ENCODE measurements at places on chromosomes 2 and 18.

DNA sequence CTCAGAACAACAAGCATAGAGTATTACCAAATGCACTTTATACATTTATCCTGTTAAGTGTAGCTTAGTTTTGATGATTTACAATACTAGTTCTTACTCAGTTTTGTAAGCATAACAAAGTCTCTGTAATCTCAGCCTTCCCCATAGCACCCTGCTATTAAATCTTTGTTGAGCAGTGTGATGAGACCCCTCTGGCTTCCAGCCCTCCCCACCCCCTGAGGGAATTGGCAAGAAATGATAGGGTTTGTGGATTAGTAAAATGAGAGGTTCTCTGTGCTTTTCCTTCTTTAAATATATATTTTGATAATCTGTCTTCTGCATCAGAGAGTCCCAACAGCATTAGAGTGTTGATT is 37.2 kb downstream of the ZNF521 start:
- DNase-seq: no peak

- no peak for DNase-seq
Observed at GRCh38 chr2:42071791-42072190, 24.0 kb downstream of the PKDCC start.

DNA sequence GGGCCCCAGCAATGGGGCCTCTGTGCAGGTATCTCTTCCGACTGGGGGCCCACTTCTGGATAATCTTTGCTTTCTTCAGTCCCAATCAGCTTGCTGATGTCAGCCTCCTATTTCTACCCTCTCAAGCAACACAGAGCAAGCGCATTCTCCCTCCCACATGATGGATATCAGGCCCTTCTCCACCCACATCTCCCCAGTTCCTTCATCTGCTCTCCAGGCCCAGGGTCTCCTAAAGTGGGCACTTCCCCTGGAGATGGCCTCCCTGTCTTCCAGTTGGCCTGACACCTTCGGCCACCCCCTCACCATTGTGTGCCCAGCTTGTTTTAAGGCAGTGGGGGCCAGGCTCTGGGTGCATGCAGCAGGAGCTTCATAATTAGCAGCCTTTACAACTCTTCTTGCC is 96.6 kb upstream of the MCFD2 start:
- DNase-seq: no peak

GRCh38 chr18:48777026-48777743 is 173.6 kb downstream of the SMAD7 start:
- DNase-seq: peak; percentile 24

DNA sequence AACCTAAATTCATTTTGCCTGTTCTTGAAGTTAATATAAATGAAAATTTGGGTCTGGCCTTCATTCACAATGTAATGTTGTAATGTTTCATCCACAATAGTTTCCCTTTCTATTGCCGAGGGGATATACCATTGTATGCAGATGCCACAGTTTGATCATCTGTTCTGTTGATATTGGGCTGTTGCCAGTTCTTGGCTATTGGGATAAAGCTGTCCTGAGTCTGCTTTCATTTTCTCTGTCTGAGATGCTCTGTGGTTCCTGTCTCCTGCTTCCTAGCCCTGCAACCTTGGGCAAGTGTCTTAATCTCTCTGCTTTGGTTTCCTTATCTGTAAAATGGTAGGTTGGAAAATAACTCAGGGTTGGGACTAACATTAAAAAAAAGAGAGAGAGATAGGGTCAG is 25.2 kb downstream of the B3GNT2 start:
- no peak for DNase-seq

GRCh38 chr2:228838819-228839218 is 432.3 kb downstream of the PID1 start:
- DNase-seq: no peak

GRCh38 chr18:55078303-55078932 is 119.2 kb upstream of the CCDC68 start:
- DNase-seq: no peak

- DNase-seq: no peak
Observed at GRCh38 chr2:197950724-197951123, 146.3 kb downstream of the PLCL1 start.

DNA sequence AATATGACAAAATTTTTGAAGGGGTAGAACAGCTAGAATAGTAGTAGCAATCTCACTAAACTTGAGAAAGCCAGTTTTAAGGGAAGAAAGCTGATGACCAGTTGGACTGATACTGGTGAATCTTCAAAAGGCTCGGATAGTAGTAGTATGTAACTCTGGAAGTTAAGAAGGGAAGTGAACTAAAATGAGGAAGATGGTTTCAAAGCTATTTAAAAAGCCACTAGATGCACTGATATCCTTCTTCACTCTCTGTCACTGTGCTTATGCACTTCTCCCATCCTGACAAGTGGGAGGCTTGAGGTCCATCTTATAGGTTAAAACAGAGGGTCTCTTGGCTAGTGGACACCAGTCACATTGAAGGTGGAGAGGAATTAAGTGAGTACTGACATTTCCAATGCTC is 141.1 kb downstream of the NCOA1 start:
- DNase-seq: no peak

GRCh38 chr2:55138014-55138881 is 88.0 kb upstream of the RTN4 start:
- no peak for DNase-seq

GRCh38 chr2:221853297-221853696 is 281.2 kb upstream of the EPHA4 start:
- no peak for DNase-seq

DNA sequence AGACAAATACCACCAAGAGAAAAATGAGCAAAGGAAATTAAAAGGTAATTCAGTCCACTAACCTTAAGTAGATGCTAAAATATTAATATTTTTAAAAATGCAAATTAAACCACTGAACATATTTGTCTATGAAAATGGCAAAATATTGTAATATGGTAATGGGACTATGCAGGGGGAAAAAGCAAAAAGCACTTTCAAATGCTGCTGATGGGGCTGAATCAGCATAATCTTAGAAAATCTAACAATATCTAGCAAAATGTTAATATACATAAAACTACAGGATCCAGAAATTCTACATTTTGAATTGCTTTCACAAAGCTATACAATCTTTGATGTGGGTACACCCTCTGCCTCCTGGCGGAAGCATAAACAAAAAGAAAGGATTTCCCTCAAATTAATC is 86.9 kb upstream of the DTNB start:
- no peak for DNase-seq

DNA sequence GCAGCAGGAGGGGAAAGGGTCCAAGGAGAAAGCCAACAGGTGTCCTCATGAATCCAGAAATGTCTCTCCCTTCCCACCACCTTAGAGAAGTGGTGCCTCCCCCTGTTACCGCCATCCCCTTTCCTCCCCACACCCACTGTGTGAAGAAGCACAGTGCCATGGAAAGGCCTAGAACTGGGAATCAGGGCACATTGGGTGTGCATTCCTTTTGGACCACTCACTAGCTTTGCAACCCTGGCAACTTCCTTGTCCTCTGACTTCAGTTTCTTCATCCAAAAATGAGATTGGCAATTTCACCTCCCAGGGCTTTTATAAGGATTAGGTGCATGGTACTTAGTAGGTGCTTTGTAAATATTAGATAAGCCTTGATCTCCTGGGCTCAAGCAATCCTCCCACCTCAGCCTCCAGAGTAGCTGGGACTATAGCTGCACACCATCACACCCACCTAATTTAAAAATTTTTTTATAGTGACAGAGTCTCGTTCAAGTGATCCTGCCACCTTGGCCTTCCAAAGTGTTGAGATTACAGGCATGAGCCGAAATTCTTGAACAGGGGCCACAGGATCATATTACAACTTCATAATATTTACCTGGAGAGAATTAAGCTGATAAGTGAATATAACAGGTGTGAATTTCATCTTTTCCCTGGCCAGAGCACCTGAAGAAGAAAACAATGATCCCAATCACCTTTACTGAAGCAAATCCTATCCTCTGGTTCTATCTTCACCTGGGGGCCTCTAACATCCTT is 97.9 kb upstream of the TAF1B start:
- no peak for DNase-seq

GRCh38 chr2:160289126-160289525 is 89.1 kb upstream of the ITGB6 start:
- no peak for DNase-seq

- DNase-seq: no peak
Observed at GRCh38 chr18:77529492-77530176, 280.0 kb downstream of the GALR1 start.

DNA sequence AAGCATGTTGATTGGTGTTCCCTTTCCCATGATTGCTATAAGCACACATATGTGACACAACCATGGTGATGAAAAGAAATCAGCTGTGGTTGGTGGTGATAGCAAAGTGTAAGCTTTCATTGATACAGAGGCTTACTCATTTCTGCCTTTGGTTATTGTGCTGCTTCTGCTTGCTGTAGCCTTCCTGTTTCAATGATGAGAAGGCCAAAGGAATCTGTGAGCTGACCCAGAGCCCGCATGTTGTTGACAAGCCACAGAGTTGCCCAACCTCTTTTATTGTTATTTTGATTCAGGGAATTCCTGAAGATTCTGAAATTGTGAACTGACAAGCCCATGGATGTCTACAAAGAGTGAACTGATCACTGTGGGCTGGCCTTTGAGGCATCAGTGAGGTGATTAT is 164.4 kb downstream of the TMEFF2 start:
- no peak for DNase-seq

GRCh38 chr2:112181571-112182290 is 43.5 kb downstream of the FBLN7 start:
- DNase-seq: no peak

DNA sequence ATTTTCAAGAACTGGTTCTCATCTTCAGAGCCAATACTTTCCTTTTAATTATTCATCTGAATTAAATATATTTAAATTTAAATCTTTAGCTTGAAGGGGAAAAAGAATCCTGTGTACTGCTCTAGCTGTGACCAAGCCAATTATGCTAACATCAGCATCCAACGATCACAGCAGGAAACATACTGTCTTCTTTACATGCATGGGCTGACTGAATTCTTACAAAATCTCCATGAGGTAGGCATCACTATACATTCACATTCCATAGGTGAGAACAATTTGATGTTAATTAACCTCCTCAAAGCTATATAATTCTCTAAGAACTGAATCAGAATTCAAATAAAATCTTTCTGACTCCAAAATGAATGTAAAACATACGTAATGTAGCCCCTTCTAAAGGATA is 118.8 kb upstream of the MAP2 start:
- no peak for DNase-seq

DNA sequence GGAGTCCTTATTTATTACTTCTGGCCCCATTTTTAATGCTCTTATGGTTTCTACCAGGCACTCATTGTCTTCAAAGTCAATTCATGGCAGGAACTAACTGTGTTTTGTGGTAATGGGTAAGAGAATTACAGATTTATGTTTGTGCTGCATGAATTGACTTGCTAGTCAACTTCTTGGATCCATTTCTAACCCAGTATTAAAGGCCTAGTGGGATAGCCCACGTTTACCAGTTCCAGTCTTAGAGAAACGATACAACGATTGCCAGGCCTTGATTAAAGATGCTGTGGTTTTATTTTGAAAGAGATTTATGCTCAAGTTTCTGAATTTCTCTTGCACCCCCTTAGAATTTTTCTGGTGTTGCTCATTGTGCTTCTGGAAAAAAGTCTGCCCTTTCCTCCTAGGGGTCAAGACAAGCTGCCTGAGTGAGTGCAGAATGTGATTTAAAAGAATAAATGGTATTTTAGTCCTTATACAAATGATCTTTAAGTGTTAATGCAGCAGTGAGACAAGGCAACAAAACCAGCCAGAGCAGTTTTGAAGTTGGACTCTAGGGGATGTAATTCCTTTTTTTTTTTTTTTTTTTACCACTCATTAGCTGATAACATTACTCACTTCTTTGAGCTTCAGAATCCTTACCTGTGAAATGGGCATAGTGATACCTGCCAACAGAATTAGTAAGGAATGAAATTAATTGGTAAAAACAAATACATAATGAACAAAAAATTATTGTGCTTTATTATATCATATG is 101.5 kb downstream of the ARHGAP15 start:
- DNase-seq: no peak

DNA sequence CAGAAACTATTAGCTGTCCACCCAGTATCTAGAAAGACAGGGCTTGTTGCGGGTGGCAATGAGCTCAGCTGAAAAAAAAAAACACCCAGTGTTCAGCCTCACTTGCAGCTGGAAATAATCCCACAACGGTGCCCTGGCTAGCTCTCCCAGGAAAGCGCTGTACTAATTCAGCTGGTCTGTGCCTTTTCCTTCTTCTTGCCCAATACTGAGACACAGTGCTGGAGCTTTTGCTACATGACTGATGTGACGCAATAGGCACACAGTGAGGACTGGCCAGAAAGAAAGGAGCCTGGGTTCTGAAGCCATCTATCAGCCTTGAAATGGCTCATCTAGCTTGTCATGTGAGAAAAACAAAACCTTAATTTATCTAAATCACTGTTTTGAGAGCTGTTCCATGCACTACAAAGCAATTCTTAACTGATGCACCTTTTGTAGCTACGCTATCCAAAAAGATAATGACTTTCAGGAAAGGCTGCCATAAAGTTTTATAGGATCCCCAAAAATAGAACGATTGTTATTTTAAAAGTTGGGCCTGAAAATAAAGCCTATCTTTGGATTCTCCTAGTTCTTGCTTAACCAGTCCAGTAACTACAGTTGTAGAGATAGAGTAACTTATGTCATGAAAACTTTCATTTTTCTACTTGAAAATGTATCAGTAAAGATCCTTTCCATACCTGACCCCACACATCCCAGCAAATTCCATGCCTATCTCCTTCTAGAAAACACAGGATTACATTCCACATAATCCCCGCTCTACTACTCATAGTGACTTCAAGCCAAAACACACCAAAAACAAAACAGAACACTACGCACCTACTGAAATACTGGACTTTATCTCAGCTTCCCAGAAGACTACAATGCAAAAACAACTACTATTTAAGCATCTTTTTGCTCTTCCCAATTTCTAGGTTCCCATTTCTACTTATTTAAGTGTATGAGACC is 15.9 kb downstream of the KIDINS220 start:
- no peak for DNase-seq

DNA sequence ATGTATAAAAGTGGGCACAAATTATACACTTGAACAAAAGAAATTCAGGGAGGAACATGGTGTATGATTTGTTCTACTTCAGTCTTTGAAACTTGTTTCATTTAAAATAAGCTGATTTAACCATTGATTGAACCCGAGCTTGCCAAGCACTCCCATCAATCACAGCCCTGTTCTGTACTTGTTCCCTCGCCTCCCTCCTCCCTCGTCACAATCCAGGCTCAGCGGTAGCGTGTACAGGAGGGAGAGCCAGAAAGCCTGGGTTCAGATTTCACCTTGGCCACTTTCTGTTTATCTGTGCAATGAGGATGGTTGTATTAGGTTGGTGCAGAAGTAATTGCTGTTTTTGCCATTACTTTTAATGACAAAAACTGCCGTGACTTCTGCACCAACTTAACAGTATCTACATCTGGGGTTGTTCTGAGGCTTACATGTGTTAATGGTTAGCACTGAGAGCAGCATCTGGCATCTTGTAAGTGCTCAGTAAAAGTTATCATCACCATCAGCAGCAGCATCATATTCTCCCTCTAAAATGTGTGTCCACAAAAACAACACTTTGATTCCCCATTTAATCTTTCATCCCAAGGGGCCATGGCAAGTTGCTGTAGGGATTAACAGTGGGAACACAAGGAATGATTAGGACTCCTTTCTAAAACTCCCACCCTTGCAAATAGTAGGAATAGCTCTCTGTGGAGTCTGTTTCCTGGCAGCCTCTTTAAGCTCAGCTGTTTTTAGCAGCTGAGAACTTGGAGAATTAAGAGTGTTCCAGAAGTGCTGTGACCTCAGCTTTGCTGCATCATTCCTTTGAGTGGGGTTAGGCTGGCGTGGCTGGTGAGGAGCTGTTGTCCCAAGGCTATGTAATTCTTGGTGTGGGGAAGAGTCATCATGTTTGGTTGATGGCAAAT is 4.7 kb downstream of the DPYSL5 start:
- DNase-seq: no peak
